ENCODE measurements at places on chromosomes 3 and 15.

- no peak for DNase-seq
Observed at GRCh38 chr3:60755094-60755493, 496.2 kb downstream of the FHIT start.

GRCh38 chr3:104396974-104397669, 969.6 kb upstream of the ALCAM start:
- no peak for DNase-seq

- no peak for DNase-seq
Observed at GRCh38 chr3:45640091-45640507, 45.5 kb downstream of the LIMD1 start.

- DNase-seq = no peak
Observed at GRCh38 chr3:24686808-24687207, 192.2 kb upstream of the THRB start.

DNA sequence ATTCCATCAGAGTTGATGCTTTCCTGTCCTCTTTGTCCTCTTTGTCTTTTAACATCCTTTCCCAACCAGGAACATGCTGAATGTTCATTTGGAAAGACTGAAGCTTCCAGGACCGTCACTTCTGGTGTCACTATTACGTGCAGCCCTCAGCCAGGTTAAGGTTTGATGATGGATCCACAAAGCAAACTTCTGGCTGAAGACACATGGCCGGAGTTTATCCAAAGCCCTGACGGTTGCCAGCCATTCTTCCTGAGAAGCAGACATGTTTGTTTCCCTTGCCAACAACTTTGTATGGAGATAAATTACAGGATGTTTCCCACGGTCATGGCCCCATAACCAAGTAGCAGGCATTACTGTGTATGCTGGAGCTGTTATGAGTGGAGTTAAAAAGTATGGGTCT, 236.9 kb downstream of the THSD4 start:
- DNase-seq = no peak

GRCh38 chr3:117358717-117359314, 649.2 kb downstream of the TUSC7 start:
- no peak for DNase-seq

DNA sequence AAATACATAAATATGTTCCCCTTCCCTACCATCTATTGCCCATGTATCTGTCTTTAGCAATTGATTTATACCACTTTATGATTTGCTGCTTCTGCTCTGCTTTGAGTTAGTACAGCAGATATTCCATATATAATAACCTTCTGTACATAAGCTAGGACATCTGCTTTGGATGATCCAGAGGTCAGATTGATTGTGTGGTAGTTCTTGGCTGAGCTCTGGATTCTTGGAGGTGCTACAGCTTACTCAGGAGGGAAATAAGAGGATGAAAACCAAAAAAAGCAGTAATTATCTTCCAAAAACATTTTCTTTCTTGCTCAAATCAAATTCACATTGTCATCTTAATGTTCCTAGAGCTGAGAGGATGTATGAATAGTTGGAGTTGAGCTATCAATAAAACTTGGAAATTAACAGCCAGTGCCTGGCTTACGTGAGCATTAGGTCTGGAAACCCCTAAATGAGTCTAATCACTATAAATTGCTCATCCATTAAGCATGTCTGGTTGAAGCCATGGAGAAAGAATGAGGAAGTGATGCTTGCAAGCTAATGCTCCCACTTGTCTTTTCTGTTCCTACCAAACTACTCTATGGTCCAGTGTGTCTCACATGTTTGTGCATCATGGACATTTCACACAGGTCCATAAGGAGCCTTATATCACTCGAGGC, 36.3 kb upstream of the TMEM42 start:
- no peak for DNase-seq

- DNase-seq = no peak
Observed at GRCh38 chr3:116417151-116417550, 28.1 kb downstream of the LSAMP start.

DNA sequence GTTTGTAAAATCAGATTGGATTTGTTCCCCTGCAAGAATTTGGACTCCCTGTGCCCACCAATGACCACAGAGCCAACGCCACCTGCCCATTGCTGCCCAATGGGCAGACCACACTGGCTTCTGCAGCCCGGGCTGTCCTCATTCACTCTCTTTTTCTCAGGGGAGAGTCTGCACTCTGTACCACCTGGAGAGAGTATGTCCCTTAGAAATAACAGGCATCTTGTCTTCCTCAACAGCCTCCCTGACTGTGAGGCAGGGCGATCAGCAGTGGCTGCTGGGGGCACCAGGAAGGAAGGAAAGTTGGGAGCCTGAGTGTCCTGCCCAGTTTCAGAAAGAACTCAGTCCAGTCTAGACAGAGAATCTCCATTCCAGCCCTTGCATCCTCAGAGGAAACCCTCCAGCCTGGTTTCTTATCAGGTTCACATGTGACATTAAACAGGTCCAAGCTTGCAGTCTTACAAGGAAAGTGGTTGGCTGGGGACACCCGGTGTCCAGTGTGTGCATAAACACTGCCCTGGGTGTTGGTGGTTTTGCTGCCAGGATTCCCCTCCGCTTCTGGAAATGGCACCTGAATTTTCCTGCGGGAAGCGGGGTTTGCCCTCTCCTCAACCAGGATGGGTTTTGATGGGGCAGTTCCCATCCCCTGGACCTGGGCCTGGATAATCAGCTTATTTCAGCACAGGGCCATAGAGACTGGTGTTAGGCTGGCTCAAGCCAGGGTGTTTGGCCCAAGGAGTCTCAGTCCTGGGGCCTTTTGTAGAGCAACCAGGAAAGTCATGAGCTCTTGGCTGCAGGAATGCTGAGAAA, 37.2 kb downstream of the SSUH2 start:
- DNase-seq = no peak

DNA sequence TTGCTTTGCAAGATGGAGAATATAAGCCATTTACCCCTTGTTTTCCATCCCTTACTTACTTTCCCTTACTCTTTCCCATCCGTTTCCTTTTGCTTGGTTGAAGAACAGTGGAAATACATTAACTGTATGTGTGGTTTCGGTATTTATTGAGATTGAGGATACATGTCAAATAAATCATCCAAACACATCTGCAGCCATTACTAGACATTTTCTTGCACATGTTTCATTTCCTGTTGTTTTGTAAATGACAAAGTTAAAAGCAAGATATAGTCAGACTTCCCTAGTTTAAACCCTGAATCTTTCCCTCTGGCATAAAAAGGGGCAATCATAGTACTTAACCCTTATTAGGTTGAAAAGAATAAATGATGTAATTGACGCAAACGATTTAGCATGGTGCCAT, 82.1 kb upstream of the BCHE start:
- DNase-seq = no peak

GRCh38 chr3:126959921-126960603, 22.9 kb upstream of the PLXNA1 start:
- no peak for DNase-seq

- DNase-seq = no peak
Observed at GRCh38 chr3:16447135-16447534, 66.4 kb downstream of the RFTN1 start.

DNA sequence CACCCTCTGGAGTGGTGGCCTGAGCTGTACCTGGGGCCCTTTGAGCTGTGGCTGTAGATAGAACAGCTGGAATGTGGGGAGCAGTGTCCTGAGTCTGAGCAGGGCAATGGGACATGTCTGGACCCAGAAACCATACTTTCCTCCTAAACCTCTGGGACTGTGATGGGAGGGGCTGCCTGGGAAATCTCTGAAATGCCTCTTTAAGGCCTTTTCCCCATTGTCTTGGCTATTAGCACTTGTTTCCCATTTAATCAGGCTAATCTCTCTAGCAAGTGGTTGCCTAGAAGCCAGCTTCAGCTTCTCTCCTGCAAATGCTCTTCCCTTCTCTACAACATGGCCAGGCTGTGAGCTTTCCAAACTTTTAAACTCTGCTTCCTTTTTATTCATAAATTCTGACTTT, 58.5 kb upstream of the SPATA16 start:
- DNase-seq = no peak

DNA sequence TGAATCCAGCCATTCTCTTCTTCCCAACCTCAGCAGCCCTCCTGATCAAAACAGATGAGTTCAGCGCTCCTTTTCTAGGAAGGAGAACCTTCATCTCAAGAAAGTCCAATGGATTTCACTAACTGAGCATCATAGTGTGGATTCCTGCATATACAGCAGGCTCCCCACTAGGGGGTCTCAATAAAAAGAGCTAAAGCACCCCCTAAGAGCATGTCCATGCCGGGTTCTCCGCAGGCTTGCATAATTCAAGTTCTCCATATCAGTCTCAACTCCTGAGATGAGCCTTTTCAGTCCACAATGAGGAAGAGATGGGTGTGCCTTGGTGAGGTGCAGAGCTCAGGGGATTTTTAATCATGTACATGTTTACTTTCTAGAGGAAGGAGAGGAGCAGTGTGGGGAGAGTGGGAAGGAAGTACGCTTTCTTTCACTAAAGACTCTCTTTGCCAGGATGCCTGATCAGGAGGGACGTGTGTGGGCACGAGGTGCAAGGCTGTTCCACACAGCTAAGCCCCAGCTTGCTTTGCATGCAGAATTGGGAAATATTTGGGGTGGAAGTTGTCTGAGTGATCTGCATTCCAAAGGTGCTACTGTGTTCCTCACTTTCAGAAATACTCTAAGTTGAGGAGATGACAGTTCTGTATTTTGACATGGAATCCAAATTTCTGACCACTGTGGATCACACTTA, 563.5 kb downstream of the OCA2 start:
- DNase-seq = no peak

GRCh38 chr3:149174901-149175300, 45.5 kb downstream of the HPS3 start:
- no peak for DNase-seq

DNA sequence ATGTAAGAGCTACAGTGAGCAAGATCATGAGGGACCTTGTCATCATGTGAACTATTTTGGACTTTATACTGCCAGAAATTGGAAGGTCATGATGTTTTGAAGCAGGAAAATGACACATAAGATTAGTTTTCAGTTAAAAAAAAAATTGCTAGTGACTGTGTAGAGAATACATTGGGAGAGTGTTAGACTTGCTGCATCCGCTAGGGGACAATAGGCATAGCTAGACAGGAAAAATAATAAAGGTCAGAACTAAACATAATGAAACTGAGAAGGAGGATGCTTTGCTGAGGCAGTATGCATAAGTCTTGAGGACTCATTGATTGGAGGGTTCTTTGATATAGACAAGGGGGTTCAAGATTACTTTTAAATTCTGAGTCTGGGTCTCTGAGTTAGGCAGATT, 275.8 kb upstream of the KCNH8 start:
- DNase-seq = no peak

- no peak for DNase-seq
Observed at GRCh38 chr15:60865507-60865906, 363.6 kb downstream of the RORA start.

DNA sequence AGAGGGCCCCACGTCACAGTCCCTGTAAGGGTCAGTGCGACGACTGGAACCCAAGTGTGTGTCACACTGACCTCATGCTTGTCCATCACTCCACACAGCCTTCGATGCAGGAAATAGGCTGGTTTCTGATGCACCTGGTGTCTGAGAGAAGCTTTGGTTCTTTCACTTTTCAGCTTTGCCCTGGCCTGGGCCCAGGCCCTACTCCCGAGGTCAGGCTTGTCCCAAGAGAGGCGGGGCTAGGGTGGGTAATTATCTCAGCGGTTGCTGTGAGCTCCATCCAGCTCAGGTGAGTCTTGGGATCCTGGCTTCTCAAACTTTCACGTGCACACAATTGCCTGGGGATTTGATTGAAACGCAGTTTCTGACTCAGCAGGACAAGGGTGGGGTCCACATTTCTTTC, 19.6 kb upstream of the CHRNB4 start:
- DNase-seq = no peak

- no peak for DNase-seq
Observed at GRCh38 chr15:83657549-83657948, 3.6 kb downstream of the ADAMTSL3 start.

DNA sequence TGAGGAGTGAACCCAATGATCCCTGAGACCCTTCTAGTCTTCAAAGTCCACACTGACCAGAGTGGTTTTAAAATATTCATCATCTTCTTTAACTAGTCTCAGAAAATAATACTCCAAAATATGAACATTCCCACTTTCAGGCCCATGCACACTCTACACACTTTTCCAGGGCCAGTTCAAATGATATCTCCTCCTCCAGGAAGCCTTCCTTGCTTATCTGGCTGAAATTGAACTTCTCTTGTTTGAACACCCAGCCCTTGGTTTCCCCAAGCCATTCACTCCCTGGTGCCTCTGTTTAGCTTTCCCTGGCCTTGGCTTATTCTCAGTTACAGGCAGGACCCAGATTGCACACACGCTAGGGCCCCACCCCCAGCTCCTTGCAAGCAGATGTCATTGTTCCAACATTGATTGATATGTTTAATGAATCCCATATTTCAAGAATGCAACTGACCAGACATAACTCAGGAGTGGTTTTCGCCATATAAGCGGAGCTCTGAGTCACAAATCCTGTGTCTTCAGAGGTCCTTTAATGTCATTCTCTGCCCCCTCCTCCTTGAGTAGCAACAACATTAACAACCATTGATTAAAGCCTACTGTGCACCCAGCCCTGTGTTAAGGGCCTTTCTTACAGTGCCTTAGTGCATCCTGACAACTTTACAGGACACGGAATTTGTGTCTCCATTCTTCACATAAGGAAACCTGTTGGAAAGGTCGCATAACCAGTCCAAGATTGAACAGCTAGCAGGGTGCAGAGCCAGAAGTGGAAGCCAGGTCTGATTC, 2.1 kb downstream of the ITGA11 start:
- DNase-seq = no peak

GRCh38 chr3:14371573-14372474, 30.6 kb upstream of the SLC6A6 start:
- DNase-seq = no peak

DNA sequence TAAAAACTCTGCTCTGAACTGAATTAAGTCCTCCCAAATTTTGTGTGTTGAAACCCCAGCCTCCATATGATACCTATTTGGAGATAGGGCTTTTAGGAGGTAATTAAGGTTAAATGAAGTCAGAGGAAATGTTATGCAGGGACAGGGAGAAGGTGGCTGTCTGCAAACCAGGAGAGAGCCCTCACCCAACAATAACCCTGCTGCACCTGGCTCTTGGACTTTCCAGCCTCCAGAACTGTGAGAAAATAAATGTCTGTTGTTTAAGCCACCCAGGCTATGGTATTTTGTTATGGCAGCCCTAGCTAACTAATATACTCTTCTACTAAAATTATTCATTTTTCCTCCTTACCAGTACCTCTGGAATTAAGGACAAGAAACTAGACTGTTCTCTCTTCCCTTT, 79.5 kb downstream of the MEIS2 start:
- no peak for DNase-seq

DNA sequence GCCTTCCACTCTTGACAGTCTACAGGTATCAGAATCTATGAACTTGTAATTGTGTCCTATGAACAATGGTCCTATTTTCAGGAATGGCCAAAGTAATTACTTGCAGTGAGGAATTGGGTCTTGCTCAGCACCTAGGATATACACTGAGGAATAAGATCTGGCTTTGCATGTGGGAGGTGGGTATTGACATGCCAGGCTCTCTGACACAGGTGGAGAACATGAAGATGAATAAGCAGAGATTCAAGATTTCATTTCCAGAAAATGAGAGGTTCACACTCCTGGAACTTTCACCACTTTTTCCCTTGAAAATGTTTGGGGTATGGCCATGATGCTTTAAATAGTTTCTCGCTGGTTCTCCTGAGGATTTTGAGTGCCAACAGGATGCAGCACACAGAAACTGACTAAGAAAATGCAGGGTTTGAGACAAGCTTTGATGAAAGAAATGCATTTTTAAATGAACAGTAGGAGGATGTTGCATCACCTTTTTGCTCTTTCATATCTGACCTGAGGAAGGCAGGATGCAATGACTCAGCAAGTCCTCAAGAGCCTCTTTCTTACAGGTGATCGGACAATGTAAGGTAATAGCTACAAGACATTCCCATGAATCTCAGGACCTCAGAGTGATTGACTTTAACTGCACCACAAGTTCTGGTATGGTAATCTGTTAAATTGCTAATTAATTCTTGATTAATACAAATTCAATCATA, 3.7 kb downstream of the HRG start:
- DNase-seq = no peak

All from stimulated activated CD8-positive, alpha-beta memory T cell treated with anti-CD3 and anti-CD28 coated beads, Interleukin-15, amount 100 ng/mL, for 4 hours (primary cell).